D341Med (cell line): ENCODE measurements at places on chromosomes 5 and 9.

DNA sequence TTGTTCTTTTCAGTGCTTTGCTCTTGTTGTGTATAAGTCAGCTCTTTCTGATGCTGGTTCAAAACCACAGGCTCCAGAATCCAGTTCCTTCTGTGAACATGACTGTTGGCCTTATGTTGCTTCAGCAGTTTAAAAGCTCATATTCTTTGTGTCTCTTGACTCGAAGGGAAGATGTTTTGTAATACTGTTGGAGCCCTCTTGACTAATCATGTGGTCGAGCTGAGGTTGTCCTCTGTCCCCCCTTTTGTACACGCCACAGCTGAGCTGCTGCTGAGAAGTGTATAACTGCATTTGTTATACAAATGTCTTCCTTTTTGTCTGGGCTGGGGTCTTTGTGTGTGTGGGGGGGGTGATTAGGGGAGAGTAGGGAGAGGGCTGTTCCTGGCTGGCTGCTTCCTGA is 35.8 kb downstream of the SLC36A1 start:
- no peak for DNase-seq

DNA sequence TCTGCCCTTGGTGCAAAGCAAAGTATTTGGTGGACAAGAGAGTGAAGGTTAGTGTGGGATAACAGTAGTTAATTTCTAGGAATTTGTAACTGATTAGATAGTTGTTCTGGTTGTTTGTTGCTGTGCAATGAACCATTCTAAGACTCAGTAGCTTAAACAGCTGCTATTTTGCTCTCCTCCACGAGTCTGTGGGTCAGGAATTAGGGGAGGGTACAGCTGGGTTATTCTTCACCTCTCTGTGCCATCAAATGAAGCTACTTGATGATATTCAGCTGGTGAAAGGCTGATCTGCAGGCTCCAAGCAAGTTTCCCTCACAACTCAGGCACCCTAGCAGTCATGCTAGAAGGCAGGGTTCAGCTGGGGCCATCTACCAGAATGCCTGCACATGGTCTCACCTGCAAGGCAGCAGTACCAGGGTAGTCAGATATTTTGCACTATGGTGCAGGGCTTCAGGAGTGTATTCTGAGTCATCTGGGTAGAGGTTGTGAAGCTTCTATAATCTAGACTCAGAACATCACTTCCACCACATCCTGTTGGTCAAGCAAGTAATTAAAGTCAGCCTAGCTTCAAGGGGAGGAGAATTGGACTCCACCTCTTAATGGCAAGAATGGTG is 159.5 kb upstream of the SLC28A3 start:
- no peak for DNase-seq

DNA sequence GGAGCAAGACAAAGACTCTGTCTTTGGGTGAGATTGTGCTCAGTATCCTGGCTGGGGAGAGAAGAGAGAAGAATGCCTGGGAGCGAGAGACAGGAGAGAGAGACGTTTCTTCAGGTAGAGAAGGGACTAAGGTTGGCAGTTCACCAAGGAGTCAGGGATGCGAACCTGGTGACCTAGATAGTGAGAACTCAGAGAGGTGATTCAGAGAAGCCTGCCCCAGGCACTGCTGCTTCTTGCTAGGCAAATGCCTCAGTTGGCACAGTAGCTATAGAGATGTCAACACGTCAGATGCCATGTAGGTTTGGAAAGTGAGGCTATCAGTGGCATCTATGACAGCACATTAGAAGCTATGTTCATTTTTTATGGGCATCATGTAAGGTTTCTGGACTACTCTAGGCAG is 231.6 kb upstream of the VLDLR start:
- DNase-seq = no peak

- DNase-seq = no peak
Measured at GRCh38 chr9:104279535-104280177, 185.5 kb downstream of the SMC2 start.

GRCh38 chr5:117060099-117060498 is 485.5 kb upstream of the SEMA6A start:
- no peak for DNase-seq

- DNase-seq = no peak
Measured at GRCh38 chr5:157867751-157868387, 8.9 kb upstream of the CLINT1 start.

GRCh38 chr5:167624053-167624452 is 667.4 kb upstream of the WWC1 start:
- no peak for DNase-seq

GRCh38 chr5:36629729-36630128 is 23.3 kb downstream of the SLC1A3 start:
- no peak for DNase-seq

- DNase-seq = no peak
Measured at GRCh38 chr9:135793221-135794056, 91.5 kb downstream of the KCNT1 start.

GRCh38 chr5:63860379-63860778 is 101.9 kb downstream of the HTR1A start:
- DNase-seq = no peak

GRCh38 chr5:152855441-152855840 is 450.4 kb upstream of the NMUR2 start:
- DNase-seq = no peak

DNA sequence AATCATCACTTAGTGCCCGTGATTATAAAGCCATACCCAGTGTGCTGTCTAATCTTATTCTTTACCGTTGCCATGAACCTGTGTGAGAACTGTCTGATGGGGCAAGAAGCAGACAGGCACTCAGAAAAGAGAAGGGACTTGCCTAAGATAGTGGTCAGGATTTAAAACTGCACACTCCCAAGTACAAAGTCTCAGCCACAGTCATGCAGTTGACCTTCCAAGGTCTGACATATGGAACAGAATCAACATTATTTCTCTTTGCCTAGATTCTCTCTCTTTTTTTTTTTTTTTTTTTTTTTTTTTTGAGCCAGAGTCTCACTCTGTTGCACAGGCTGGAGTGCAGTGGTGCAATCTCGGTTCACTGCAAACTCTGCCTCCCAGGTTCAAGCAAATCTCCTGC is 1.9 kb upstream of the PPP2CA start:
- DNase-seq = no peak

- no peak for DNase-seq
Measured at GRCh38 chr9:131234799-131235479, 41.4 kb downstream of the FAM78A start.

GRCh38 chr9:120556775-120557174 is 23.2 kb downstream of the CDK5RAP2 start:
- DNase-seq = no peak

DNA sequence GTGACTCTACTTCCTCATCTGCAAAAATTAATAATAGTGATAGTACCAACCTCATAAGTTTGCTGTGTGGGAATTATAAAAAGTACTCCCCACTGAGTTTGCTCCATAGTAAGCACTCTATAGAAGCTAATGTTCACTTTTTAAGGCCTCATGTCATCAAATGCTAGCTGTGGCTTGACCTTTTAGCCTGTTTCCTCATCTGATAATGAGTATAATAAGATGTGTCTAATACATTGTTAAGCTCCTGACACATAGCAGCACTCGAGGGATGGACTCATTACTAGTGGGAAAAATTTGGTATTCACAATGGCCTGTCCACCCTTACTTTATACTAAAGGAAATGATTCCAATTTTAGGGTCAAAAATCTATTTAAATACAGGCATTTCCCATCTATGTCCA is 26.1 kb upstream of the CAST start:
- no peak for DNase-seq

- no peak for DNase-seq
Measured at GRCh38 chr5:7762267-7762666, 88.7 kb downstream of the CFAP90 start.

DNA sequence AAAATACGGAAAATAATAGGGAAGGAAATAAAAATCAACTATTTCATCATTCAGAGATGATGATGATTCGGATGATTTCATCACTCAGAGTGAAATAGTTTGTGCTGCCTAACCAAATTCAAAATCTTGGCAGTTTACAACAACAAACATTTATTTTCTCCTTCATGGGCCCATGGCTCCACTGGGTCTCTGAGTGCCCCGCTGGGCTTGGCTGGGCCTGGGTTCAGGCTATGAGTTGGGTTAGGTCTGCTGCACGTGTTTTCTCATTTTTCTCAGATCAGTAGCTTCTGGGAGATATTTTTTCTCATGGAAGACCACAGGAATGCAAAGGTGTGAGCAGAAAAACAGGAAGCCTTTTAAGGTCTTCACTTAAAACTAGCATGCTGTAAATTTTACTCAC is 24.0 kb upstream of the F2RL1 start:
- no peak for DNase-seq

DNA sequence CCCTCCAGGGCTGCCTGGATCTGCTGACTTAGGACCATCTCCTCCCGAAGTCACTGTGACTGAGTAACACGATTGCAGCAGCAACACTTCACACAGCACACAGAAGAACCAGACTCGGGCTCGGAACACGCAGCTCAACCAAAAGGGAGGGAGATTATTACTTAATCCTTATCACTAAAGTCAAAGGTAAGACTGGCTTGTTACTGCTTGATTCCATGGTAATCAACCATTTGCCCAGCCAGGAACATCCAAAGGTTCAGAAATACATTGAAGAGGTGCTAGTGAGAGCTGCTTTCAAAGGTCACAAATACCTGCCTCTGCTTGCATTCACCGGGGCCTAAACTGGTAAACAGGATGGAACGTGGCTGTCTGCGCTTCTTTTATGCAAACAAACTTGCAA is 7.7 kb downstream of the FBP1 start:
- DNase-seq = no peak

- DNase-seq = no peak
Measured at GRCh38 chr5:109304309-109304708, 105.5 kb downstream of the PJA2 start.

GRCh38 chr5:137221943-137222342 is 277.2 kb downstream of the SPOCK1 start:
- peak; percentile 31 for DNase-seq

DNA sequence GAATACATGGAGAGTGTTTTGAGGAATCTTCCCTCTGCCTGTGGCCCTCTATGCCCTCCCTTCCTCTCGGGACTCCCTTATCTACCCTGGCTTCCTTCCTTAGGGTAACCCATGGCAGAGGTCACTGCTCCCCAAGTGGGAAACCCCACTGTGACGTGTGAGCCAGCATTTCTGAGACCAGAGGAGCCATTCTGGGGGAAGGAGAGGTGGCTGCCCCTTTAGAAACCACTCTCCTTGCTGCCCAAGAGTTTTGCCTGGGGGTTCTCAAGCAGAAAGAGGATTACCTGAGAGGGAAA is 23.1 kb downstream of the CCNJL start:
- DNase-seq = no peak

DNA sequence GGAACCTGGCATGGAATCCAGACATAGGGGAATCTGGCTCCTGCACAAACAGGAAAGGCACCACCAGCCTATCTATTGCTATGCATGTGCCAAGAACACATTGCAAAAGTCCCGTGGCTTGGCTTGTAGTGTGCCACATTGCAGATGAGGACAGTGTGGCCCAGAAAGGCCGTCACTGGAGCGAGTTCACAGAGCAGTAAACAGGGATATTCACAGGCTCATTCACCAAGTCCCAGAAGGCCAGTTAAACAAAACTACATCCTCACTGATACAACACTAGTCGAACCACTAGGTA is 39.6 kb upstream of the TRIM32 start:
- DNase-seq = no peak

GRCh38 chr5:138111937-138112336 is 27.3 kb downstream of the NME5 start:
- no peak for DNase-seq

DNA sequence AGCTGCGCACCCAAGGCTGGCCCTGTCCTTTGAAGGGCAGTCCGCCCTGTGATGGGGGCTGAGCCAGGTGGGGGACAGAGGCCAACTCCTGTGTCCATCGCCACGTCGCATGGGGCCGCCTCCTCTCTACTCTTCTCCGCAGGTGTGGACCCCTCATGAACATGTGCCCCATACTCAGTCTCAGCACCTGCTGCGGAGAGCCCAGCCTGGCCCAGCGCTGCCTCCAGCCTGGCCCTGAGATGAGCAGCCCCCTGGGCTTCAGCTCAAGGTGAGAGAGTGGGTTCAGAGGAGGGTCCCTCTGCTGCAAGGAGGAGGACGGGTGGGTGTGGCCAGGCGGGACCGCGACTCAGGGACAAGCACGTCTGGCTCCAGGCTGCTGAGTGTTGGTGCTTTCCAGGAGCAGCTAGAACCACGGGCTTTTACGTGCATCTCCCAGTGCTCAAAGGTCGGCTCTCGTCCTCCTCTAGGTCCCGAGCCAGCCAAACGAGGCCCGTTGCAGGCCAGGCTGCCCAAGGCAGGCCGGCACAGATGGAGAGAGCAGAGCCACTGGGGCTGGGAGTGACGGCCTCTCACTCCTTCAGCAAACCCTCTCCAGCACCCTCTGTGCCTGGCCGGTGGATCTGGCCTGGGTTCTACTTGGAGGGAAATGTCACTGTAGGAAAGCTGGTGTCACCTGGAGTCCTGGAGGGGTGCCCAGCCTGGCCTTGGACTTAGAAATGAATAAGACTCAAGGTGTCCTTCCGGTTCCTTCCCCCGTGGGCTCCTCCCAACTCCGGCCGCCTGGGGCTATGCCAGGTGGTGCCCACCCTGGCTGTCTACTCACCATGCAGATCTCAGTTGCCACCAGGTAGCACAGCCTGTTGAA is 48.9 kb upstream of the RNF130 start:
- no peak for DNase-seq

GRCh38 chr9:93467462-93467861 is 14.1 kb upstream of the FAM120AOS start:
- DNase-seq = no peak

- DNase-seq = no peak
Measured at GRCh38 chr9:124886866-124887492, 25.0 kb downstream of the ARPC5L start.

DNA sequence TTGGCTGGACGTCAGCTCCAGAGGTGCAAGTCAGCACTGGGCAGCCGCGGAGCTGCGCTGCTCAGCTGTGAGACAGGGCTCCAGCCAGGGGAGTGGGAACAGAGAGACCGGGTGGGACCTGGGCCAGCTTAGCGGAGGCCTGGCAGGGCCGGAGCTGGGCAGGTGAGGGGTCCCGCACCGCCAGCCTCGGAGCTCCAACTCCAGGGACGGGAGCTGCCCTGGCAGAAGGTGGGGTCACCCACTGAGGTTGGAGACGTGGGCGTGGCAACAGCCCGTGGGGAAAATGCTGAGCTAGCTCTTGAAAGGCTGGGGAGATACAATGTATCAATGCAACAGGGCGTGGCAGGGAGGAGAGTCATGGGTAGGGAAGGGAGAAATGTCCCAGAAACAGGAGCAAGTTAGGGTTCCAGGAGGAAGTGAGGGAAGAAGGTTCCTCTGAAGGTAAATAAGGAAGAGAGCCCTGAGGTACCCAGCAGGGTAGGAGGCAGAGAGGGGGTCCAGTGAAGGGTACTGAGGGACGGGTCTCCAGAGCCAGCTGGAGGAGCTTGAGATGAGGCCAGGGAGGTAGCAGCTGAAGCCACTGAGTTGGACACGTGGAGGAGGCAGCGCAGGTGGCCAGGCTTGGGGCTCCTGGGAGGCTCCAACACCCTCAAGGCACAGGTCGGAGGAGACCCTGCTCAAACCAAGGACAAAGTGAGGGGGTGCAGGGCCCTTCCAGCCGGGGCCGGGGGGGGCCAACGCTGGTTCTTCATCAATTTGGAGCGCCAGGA is 736 bp upstream of the NKD2 start:
- DNase-seq = no peak

DNA sequence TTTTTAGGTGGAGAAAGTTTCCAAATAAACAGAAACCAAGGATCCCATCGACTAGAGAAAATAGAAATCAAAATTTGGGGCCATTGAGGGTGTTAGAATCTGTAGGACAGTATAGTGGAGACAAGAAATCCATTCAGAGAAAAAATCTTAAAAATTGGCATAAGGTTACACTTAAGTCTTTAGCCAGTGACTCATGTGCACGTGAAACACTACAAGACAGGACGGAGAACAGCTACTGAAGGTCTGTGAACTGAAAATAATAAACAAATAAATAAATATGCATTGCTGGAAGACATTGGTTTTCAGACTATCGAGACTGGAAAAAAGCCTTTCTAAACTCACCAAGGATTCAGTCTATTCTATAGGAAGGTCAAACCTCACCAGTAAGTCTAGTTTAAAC is 1955.5 kb downstream of the MAT2B start:
- no peak for DNase-seq
